ENCODE measurements at places on chromosomes 7 and 10.

DNA sequence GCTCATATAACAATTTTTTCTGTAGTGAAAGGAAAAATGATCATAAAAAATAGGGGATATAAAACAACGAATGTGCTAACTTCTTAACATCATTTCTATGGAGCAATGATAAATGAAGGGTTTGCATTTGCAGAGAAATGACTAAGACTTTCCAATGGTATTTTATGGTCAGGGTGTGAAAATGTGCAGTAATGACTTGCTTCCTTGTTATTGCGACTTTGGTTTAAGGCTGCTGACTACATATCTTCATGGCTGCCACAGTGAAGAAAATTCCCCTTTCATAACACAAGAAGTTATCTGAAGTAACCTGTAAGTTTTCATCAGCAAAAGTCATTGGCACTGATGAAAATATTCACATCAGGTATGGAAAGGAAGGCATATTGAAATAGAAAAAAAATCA is 166.1 kb upstream of the NRG3 start:
- no peak for DNase-seq

DNA sequence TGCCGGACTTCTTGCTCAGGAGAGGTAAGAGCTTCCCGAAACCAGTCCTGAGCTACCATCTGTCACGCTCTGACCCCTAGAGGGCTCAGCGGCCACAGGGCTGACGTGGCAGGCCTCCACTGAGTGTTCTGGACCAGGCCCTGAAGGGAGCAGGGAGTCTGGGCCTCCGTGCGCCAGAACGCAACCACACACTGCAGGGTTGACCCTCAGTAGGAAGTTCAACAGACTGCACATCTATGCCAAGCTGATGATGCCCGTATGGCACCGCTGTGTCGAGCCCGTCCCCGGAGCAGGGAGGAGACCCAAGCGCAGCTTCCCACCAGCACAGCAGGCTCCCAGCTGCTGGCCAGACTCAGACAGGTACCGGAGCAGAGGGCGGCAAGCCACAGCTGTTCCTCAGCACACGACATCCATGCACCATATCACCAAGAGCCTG is 39.2 kb downstream of the CAMK2B start:
- no peak for DNase-seq

DNA sequence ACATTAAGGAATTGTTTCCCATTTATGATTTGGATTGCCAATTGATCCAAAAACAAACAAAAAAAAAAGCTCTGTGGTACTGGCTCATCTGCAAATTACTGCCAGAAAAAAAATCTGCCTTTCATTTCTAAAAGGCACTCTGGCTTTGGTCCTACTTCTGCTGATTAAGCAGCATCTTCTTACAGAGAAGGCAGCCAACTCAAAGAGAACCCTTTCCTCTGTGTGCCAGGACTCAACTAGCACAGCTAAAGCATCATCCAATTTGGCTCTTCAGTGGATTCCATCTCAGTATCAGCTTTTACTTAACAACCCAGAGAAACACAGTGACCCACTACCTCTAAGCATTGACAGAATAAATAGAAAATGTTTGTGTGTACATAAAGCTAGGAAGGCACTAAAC is 80.6 kb downstream of the GSAP start:
- no peak for DNase-seq

DNA sequence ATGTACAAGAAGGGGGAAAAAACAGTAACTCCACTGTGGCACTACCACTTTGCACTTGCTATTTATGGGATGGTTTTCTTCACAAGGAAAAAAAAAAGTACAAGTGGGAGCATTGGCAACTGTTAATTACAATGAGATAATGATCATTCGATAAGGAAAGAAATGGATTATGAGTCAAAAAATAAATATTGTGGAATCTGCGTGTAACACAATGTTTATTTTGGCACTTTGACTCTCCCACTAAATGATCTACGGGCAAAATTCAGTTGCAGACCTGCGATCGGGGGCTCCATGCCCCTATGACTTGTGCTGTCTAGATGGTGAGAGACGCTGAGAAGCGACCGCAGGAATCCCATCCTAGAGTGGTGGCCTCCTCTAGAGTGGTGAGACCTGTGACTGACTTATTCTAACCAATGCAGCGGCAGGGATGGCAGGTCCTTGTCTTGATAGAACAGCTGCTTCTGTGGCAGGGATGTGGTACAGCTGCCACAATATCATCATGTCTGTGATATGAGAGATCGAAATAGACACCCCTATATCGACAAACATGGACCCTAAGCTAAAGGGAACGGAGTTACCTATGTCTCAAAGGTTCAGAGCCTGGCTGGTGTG is 345.0 kb upstream of the KLF6 start:
- DNase-seq: no peak

DNA sequence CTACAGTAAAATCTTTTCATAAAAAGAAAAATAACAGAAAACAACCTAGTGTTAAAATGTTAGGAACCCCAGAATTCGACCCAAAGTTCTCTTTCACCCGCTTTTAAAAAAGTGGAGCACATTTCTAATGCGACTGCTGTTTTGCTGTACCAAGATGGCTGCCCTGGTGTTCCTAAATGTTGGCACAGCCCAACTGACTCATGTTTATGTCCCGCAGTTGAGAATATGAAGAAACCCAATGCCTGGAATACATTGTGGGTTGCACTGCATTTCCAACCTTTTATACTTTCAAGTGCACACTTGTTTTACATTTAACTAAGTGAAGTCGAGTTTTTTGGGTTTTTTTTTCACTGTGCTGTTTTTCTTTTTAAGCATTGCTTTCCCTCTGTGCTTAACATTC is 944 bp downstream of the STEAP1B start:
- no peak for DNase-seq

DNA sequence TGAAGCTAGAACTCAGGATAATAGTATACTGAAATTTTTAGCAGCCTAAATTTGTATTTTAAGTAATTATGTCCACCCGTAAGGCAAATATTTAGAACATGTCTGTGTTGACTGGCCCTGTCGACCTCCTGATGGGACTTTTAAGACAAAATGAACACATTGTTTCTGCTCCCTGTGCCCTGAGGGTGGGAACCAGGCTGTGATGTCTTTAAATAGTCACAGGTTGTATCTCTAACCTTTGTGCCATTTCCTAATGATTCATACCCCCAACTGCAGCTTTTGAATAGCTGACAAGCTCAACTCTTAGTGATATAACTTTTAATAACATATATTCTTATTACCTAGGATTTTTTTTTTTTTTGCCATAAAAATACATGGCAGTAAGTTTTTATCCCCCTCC is 494.9 kb upstream of the AKR1E2 start:
- DNase-seq: no peak

- no peak for DNase-seq
Measured at GRCh38 chr7:25860275-25861163, 291.5 kb upstream of the NFE2L3 start.

DNA sequence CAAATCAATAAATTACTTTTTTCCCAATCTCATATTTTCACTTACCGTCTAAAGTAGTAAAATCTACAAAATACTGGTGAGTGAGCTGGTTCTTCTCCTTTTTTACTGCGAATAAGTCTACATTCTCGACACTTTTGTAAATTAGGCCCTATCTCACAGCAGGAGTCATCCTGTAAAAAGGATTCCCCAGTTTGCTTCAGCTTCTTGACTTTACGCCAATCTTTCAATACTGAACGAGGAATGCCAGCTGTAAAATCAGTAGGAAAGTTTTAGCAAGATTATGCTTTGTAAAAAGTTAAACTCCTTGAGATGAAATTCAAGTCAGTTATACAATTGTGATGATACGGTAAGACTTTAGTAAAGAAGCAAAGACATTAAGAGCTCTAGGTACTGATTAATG is 67.3 kb downstream of the NRBF2 start:
- DNase-seq: no peak

- DNase-seq: no peak
Measured at GRCh38 chr7:74283858-74284447, 5.3 kb upstream of the CLIP2 start.

DNA sequence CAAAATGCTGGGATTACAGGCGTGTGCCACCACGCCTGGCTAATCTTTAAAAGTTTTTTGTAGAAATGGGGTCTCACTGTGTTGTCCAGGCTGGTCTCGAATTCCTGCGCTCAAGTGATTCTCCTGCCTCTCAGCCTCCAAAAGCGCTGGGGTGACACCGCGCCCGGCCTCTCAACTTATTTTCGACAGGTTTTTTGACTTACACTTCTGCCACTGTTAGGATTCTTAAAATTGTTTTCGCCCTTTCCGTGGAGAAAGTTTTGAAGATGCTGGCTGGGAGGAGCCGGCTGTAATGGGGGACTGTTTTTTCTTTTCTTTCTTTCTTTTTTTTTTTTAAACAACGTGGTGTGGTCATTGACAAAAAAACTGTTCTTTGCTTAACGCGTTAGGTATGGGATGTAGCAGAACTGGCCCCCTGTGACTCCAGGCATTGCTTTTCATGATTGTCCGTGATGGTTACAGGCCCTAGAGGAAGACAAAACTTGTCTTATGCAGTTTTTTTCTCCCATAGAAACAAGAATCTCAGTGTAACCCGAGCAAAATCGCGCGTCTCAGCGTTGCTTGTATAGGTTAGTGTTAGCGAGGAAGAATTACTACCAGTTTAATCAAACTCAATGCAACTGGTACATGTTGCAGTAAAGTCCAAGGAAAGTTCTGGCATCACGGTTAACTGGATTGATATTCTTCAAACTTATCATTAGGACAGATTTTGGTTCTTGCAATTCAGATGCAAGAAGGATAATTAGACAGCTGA is 72.2 kb downstream of the DAGLB start:
- DNase-seq: no peak

GRCh38 chr10:101043363-101043707 is 12.3 kb downstream of the SFXN3 start:
- DNase-seq: no peak

DNA sequence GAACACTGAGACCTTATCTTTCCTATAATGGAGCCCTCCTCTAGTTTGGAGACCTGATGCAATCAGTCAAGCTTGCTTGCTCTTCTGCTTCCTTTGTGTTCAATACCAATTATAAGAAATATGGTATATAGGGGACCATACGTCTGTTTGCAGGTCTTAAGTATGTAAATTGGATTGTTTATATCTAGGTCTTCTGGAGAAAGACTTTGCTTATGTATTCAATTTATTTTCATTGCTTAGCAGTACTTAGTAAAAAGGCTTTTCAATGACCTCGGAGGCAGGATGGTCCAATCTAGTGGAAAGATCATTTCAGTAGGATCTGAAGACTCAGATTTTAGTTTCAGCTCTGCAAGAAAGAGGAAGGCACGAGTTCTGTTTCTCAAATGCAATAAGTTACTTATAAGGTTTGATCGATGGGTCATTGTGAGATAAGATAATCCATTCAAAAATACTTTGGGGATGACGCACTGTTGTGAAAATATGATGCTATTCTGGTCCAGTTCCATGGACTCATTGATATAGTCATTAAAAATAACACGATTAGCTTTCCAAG is 571.6 kb downstream of the SH2D4B start:
- no peak for DNase-seq

GRCh38 chr7:52959336-52959735 is 76.1 kb upstream of the POM121L12 start:
- DNase-seq: no peak

DNA sequence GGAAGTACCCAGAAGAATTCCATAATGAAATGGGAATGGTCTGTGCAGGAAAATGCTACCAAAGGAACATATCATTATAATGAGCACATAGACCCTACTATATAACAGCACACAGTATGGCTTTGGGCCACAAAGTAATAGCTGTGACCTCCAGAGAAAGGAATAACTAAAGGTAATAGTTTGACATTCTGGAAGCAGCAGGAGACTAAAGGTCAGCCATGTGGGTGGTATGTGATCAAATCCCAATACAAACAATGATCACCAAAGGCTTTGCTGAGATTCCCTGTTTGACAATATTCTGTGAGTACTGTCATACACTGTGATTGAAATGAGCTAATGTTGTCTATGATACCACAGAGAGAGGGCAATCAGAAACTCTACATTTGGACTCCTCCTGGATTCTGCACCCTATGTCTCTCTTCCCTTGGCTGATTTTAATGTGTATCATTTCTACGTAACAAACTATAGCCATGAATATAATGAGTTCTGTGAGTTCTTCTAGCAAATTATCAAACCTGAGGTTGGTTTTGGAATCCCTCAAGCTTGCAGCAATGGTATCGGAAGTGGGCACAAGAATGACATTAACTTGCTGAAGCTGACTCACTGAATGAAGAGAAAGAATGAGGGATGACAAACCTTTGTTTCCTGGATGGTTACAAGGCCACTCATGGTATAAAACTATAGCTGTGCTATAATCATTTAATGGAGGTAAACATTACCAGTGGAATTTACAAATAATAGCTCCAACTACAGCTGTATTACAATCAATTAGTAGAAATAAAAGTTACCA is 99.6 kb downstream of the JMJD1C start:
- no peak for DNase-seq

GRCh38 chr7:100384628-100385294 is 11.5 kb downstream of the PILRA start:
- DNase-seq: no peak

GRCh38 chr10:124032971-124033886 is 60.2 kb downstream of the CHST15 start:
- no peak for DNase-seq

DNA sequence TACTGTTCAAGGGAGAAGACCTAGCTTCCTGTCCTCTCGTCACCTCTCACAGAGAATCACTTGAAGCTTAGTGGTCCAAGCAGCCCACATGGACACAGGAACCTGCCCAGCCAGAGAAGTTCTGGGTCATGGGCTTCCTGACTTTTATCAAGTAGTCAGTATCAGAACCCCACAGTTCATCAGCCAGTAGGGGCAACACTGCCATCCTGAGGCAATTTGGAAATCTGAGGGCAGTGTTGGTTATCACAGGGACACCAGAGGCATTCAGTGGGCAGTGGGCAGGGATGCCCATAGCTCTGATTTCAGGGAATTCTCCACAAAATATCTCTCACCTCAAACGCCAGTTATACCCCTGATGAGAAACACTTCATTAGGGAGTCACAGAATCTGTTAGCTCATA is 22.5 kb upstream of the MGAM2 start:
- no peak for DNase-seq

GRCh38 chr10:29922892-29923291 is 136.5 kb downstream of the JCAD start:
- no peak for DNase-seq

GRCh38 chr10:89185658-89186057 is 21.5 kb downstream of the CH25H start:
- no peak for DNase-seq

DNA sequence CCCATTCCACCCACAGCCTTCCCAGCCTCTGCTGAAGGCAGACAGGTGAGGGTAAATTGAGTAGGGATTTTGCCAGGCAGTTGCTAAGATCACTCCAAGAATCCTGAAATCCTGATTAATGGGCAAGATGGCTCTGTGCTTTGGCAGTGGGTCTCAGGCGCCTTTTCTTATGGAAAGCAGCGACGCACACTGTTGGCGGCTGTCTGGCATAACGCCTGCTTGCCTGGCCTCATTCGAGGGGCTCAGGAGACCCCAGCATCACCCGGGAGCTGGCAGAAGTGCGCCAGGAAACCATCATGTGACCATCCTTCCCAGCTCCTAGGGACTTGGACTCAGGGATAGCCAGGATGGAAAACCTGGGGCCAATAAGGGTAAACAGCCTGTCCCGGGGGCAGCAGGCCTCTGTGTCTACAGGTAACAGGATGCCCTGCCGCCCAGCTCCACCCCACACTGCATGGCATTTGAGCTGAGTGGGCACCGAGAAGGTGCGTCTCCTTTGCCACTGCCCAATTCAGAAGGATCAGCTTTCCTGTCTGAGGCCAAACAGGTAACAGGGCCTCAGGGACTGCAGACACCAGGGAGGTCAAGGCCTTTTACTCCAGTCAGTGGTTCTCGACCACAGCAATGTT is 98.6 kb downstream of the FAM53B start:
- DNase-seq: no peak

- DNase-seq: peak; percentile 83
Measured at GRCh38 chr10:103578782-103579382, 85.4 kb downstream of the NEURL1 start.

GRCh38 chr7:16657656-16658279 is 11.8 kb downstream of the BZW2 start:
- DNase-seq: no peak
